Type B pancreatic cell (in vitro differentiated cells): ENCODE measurements at places on chromosomes 12 and 14.

- H3K4me3 ChIP-seq, result peak overlapping the region; percentile 57
- H3K36me3 ChIP-seq, result peaks cover 33% of the 10 kb centered on the region
- H3K27me3 ChIP-seq, result no peaks in the 10 kb centered on the region
- DNase-seq, result no peak
Observed at GRCh38 chr14:64940336-64940910, 2.1 kb downstream of the GPX2 start.

- peaks cover 22% of the 10 kb centered on the region for H3K4me1 ChIP-seq
- H3K27me3 ChIP-seq, result peaks cover 7% of the 10 kb centered on the region
- no peak overlapping the region for H3K27ac ChIP-seq
- no peak for DNase-seq
Observed at GRCh38 chr14:33504246-33505099, 446.4 kb downstream of the EGLN3 start.

DNA sequence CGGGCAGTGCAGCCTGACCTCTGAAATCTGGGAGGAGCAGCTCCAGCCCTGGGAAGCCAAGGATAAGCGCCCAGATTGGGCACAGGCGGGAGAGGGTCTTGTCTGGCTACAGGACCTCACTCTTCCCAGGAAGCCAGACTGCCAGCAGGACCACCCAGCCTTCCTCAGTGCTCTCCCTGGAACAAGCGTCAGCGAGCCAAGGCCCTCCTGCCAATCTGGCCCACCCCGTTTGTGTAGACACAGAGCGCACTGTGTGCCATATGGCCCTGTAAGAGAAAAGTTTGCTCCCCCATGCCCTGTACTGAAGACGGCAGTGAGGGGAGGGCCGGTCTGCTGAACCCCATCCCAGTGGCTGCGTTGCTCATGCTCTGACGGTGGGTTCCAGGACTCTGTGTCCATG lies 1.2 kb upstream of the C14orf180 start:
- no peak overlapping the region for H3K4me3 ChIP-seq
- peaks cover 13% of the 10 kb centered on the region for H3K4me1 ChIP-seq
- H3K27me3 ChIP-seq, result no peaks in the 10 kb centered on the region

GRCh38 chr12:129830796-129831195 lies 73.0 kb downstream of the TMEM132D start:
- no peaks in the 10 kb centered on the region for H3K4me1 ChIP-seq
- DNase-seq, result no peak
- no peaks in the 10 kb centered on the region for H3K36me3 ChIP-seq
- no peak overlapping the region for H3K4me3 ChIP-seq

DNA sequence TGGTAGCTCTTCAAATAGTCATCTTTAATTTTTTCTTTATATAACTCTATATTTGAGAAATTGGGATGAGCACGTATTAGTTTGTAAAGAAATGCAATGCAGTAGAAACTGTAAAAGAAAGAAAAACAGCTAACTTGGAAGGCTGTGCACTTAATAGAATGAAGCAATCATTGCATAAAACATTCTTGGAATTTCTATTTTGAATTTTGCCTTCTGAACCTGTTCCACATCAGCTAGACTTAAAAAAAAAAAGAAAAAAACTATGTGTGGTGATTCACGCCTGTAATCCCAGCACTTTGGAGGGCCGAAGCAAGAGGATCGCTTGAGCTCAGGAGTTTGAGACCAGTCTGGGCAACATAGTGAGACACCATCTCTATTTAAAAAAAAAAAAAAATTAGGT lies 29.4 kb downstream of the SCN8A start:
- DNase-seq, result no peak
- no peaks in the 10 kb centered on the region for H3K4me1 ChIP-seq
- H3K27me3 ChIP-seq, result no peaks in the 10 kb centered on the region
- H3K4me3 ChIP-seq, result no peak overlapping the region
- no peaks in the 10 kb centered on the region for H3K36me3 ChIP-seq

DNA sequence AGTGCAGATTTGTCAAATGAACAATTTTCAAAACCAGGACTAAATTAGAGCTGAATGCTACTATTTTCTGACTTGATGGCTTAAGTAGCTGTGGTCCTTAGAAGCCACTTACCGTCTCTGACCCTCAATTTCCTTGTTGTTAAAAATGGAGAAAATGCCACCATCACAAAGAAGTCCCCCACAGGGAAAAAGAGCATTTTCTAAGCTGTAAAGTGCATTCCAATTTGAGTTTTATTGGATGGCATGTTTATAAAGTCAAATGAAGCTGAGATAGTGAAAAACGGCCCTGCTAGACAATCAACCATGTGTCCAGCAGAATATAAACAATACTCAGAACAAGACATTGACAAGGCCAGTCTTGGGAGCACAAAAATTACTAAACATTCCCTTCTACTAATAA lies 53.6 kb downstream of the GOLGA5 start:
- H3K4me3 ChIP-seq, result no peak overlapping the region
- peaks cover 9% of the 10 kb centered on the region for H3K36me3 ChIP-seq
- no peaks in the 10 kb centered on the region for H3K27me3 ChIP-seq
- DNase-seq, result no peak
- no peak overlapping the region for H3K27ac ChIP-seq

- H3K27ac ChIP-seq, result no peak overlapping the region
- no peaks in the 10 kb centered on the region for H3K36me3 ChIP-seq
- no peaks in the 10 kb centered on the region for H3K27me3 ChIP-seq
- peaks cover 8% of the 10 kb centered on the region for H3K4me1 ChIP-seq
- H3K4me3 ChIP-seq, result no peak overlapping the region
Observed at GRCh38 chr12:66629138-66629870, 49.6 kb downstream of the GRIP1 start.

GRCh38 chr12:9856894-9857293 lies 12.3 kb downstream of the CLEC2B start:
- H3K4me3 ChIP-seq, result no peak overlapping the region
- DNase-seq, result no peak
- no peaks in the 10 kb centered on the region for H3K27me3 ChIP-seq

GRCh38 chr12:30286345-30286926 lies 409.2 kb downstream of the IPO8 start:
- no peaks in the 10 kb centered on the region for H3K36me3 ChIP-seq
- no peak overlapping the region for H3K27ac ChIP-seq
- no peaks in the 10 kb centered on the region for H3K4me1 ChIP-seq
- no peak for DNase-seq
- H3K27me3 ChIP-seq, result peaks cover 9% of the 10 kb centered on the region

GRCh38 chr14:67263499-67264149 lies 22.4 kb downstream of the PALS1 start:
- H3K4me1 ChIP-seq, result peaks cover 30% of the 10 kb centered on the region
- H3K27me3 ChIP-seq, result no peaks in the 10 kb centered on the region
- DNase-seq, result no peak
- H3K36me3 ChIP-seq, result peaks cover 4% of the 10 kb centered on the region
- no peak overlapping the region for H3K4me3 ChIP-seq

- no peak for DNase-seq
- H3K36me3 ChIP-seq, result peaks cover 5% of the 10 kb centered on the region
- H3K4me1 ChIP-seq, result peaks cover 24% of the 10 kb centered on the region
- no peak overlapping the region for H3K4me3 ChIP-seq
- no peak overlapping the region for H3K27ac ChIP-seq
- no peaks in the 10 kb centered on the region for H3K27me3 ChIP-seq
Observed at GRCh38 chr12:103421402-103421801, 74.4 kb downstream of the C12orf42 start.

GRCh38 chr12:79200176-79200575 lies 335.6 kb downstream of the SYT1 start:
- peaks cover 12% of the 10 kb centered on the region for H3K4me1 ChIP-seq
- no peaks in the 10 kb centered on the region for H3K27me3 ChIP-seq
- no peak for DNase-seq

DNA sequence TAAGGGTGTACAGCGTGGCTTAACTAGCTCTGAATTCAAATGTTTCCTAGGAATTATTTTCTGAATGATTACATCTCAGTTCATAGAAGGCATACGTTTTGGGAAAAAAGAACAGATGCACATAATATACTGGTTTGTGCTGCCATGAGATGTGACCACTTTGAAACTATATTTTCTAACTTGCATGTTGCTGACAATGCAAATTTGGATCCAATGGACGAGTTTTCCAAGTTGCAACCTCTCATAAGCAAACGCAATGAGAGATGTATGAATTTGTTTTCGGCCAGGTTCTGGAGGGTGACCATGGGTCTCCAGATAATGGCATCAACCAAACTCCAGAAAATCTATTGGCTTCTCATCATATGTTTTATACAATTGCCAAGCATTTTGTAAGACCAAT lies 1445.4 kb downstream of the AACS start:
- no peak overlapping the region for H3K4me3 ChIP-seq
- no peak for DNase-seq
- H3K4me1 ChIP-seq, result peaks cover 4% of the 10 kb centered on the region
- H3K27ac ChIP-seq, result no peak overlapping the region
- no peaks in the 10 kb centered on the region for H3K36me3 ChIP-seq

DNA sequence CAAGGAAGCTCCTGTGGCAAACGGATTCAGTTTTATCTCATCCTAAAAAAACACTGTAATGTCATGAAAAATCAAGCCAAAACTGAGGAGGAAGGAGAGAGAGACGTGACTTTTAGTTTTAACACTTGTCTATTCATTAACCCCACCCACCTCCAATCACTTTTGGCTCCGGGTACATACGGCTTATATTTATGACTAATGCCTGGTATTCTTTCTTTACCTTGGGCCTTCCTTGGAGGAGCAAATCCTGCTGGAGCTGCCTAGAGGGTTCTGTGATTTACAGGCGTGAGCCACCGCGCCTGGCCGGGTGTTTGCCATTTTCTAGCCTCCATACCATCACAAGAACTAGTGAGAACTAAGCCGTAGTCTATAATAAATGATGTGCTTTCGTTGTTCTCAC lies 60.8 kb upstream of the RTRAF start:
- no peaks in the 10 kb centered on the region for H3K27me3 ChIP-seq
- peaks cover 4% of the 10 kb centered on the region for H3K4me1 ChIP-seq
- H3K36me3 ChIP-seq, result no peaks in the 10 kb centered on the region
- H3K4me3 ChIP-seq, result no peak overlapping the region
- no peak for DNase-seq

- peak overlapping the region; percentile 40 for H3K27ac ChIP-seq
- no peak overlapping the region for H3K4me3 ChIP-seq
- H3K27me3 ChIP-seq, result no peaks in the 10 kb centered on the region
- peaks cover 21% of the 10 kb centered on the region for H3K36me3 ChIP-seq
Observed at GRCh38 chr14:71121711-71122110, 214.5 kb downstream of the PCNX1 start.

DNA sequence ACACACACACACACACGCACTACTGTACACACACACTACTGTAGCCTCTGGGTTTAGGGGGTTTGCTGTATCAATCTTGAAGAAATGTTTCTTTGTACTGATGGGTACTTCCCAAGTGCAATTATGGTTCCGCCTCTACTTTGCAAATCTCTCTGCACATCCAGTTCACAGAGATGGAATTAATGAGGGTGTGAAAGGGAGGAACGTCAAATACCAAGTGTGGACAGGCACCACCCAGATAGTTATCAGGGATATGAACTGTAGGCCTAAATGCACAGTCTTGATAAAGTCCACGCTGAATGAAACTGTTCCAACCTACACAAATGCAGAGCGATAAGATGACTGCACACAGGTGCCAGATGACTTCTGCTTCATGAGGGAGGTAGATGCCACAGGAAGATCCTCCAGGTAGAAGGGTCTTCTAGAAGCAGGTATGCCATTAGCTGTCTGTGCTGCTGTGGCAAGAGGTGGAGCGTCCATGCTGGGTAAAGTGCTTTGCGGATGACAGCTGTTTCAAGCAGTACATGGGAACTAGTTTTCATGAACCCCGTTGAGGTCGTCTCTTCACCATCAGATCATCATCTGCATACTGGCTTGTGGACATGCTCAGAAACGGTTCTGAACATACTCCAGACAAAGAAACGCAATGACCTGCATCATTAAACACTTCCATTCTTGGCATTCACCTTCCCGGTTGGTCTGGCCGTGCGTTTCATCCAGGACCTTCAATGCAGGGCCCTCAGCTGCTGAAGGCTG lies 314.3 kb upstream of the RTL1 start:
- H3K36me3 ChIP-seq, result no peaks in the 10 kb centered on the region
- no peak overlapping the region for H3K4me3 ChIP-seq

GRCh38 chr14:92938235-92938875 lies 15.4 kb downstream of the CHGA start:
- H3K27me3 ChIP-seq, result no peaks in the 10 kb centered on the region
- no peak for DNase-seq
- no peaks in the 10 kb centered on the region for H3K4me1 ChIP-seq
- H3K36me3 ChIP-seq, result no peaks in the 10 kb centered on the region
- no peak overlapping the region for H3K4me3 ChIP-seq

DNA sequence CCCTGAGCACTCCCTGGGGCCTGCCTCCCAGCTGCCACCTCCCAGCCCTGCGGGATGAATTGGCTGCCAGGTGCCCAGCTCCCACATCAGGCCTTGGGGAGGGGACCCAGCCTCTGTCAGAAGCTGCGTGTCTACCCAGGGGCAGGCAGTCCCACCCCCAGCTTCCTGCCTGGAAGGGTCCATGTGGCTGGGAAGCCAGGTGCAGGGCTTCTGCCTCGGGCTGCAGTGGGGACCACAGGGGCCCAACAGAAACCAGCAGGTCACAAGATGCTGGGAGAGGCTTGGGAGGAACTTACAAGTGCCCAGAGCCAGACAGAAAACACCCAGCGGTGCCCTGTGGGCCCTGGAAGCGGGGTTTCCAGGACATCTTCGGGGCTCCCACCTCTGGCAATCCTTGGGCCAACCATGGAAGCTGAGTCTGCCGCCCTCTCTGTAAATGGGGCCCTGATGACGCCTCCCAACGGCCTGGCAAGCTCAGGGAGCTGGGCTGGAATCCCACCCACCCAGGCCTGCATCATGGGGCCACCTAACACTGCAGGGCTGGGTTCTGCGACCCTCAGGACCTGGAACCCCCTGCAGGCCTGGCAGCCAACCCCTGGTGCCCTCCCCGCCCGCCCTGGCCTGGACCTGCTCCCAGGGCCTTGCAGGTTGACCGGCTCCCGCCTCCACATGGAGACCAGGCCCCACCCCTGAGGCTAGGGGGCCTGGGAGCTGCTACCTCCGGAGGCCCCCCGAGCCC lies 36.6 kb downstream of the CCNK start:
- H3K4me3 ChIP-seq, result no peak overlapping the region
- peaks cover 18% of the 10 kb centered on the region for H3K4me1 ChIP-seq
- H3K27me3 ChIP-seq, result no peaks in the 10 kb centered on the region
- no peaks in the 10 kb centered on the region for H3K36me3 ChIP-seq

- no peak for DNase-seq
- no peak overlapping the region for H3K4me3 ChIP-seq
- H3K4me1 ChIP-seq, result no peaks in the 10 kb centered on the region
- H3K27me3 ChIP-seq, result no peaks in the 10 kb centered on the region
- H3K36me3 ChIP-seq, result peaks cover 6% of the 10 kb centered on the region
- no peak overlapping the region for H3K27ac ChIP-seq
Observed at GRCh38 chr12:80925237-80925636, 12.5 kb downstream of the LIN7A start.

- no peaks in the 10 kb centered on the region for H3K36me3 ChIP-seq
- DNase-seq, result no peak
- H3K4me1 ChIP-seq, result peaks cover 6% of the 10 kb centered on the region
- no peak overlapping the region for H3K27ac ChIP-seq
- H3K27me3 ChIP-seq, result no peaks in the 10 kb centered on the region
Observed at GRCh38 chr12:51635346-51635745, 44.3 kb downstream of the SCN8A start.

- peaks cover 15% of the 10 kb centered on the region for H3K27me3 ChIP-seq
- no peak overlapping the region for H3K27ac ChIP-seq
- no peak for DNase-seq
Observed at GRCh38 chr12:2212537-2212936, 159.8 kb downstream of the CACNA1C start.

- no peak for DNase-seq
- H3K4me1 ChIP-seq, result peaks cover 5% of the 10 kb centered on the region
- H3K36me3 ChIP-seq, result no peaks in the 10 kb centered on the region
- no peak overlapping the region for H3K27ac ChIP-seq
Observed at GRCh38 chr14:20614038-20614840, 23.1 kb upstream of the RNASE12 start.
